ENCODE measurements at places on chromosomes 5 and 9.

DNA sequence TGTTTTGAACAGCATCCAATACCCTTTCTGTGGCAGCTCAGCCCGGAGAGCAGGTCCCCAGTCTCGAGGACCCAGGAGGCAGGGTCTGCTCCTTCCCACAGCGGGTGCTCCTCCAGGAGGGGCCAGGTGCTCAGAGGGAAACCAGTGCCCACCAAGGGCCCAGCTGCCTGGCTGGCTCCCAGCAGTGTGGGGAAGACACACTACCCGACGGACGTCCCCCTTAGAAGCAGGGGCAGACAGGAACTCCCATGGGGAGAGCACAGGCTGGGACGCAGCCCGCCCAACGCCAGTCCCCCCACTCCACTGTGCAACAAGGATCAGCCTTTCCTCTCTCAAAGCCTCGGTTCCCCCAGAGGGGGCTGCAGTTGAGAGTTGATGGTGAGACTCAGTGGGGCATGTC is 57.6 kb downstream of the ADAMTS2 start:
- DNase-seq = no peak

- peak; percentile 18 for DNase-seq
Measured at GRCh38 chr9:129275626-129276247, 97.7 kb upstream of the IER5L start.

GRCh38 chr5:39427633-39428032 is 2.9 kb upstream of the DAB2 start:
- DNase-seq = no peak

- no peak for DNase-seq
Measured at GRCh38 chr9:17476401-17476800, 102.5 kb upstream of the SH3GL2 start.

DNA sequence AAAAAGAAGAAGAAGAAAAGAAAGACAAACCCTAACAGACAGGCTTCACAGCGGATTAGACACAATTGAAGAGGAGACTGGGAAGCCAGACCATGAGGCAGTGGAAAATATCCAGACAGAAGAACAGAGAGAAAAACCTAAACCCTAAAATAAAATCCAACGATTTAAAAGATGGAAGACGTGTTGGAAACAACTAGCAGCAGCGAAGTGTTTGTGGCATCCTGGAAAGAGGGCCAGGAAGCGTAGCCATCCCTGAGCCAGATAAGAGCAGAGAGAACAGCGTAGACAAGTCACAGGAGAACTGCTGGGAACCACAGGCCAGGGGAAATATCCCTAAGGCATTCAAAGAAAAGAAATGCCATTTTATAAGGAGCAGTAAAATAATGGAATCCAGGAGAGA is 39.7 kb upstream of the NKD2 start:
- DNase-seq = no peak

DNA sequence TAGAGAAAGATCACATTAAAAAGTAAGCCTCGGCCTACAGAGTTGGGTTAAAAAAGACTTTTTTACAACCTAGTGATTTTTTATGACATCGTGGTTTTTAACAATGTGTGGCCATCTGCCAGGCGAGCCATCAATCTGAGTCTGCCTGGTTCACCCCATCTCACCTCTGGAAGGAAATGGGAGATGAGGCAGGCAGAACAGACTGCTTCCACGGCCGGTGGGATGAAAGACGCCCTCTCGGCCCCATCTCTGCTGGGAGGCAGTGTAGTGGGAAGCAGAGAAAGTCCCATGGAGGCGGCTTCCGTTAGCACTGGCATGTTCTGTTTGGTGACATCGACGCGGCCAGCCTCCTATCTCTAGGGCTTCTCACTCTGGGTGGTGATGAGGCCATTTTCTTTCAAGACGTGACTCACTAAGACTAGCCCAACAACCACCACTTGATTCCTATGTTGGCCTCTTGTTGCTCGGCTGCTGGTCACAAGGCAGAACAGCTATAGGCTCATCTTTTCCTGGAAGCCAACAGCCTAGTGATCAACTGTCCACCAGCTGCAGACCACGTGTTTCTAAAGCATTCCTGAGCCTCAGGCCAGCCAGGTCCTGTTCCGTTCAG is 132.4 kb upstream of the OTULINL start:
- DNase-seq = no peak

- no peak for DNase-seq
Measured at GRCh38 chr9:75788006-75788634, 102.4 kb upstream of the PCSK5 start.

- no peak for DNase-seq
Measured at GRCh38 chr9:136551401-136552116, 5.7 kb upstream of the NOTCH1 start.

GRCh38 chr5:60978968-60979367 is 34.0 kb downstream of the NDUFAF2 start:
- DNase-seq = no peak

DNA sequence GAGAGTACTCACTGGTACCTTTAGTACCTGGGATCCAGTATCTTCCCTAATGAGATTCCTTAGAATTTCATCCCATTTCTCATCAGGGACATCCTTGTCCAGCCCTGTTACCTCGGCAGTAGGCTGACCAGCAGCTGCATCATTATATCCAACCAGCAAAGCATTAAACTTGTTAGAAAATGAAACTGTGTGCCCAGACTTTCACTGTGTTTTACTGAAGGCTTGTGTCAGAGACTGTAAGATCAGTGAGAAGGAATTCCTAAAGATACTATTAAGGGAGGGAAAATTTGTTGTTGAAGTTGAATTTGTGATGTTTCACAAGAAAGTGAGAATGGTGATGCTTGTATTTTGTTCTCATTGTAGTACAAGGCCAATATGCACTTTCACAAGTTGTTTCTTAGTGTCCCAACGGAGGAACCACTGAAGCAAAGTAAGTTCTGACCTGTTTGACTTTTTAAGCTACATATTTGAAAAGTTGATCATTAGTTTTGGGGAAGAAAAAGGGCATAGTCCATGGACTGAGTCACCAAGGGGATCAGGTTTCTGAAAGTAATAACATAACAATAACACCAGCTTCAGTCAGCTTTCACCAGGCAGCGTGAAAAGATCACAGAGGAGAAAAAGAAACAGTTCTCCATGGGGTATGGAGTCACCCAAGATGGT is 48.8 kb downstream of the GRAMD2B start:
- no peak for DNase-seq

- DNase-seq = no peak
Measured at GRCh38 chr9:124209279-124209678, 48.5 kb upstream of the NEK6 start.

GRCh38 chr5:32325062-32325461 is 12.3 kb upstream of the MTMR12 start:
- DNase-seq = no peak

DNA sequence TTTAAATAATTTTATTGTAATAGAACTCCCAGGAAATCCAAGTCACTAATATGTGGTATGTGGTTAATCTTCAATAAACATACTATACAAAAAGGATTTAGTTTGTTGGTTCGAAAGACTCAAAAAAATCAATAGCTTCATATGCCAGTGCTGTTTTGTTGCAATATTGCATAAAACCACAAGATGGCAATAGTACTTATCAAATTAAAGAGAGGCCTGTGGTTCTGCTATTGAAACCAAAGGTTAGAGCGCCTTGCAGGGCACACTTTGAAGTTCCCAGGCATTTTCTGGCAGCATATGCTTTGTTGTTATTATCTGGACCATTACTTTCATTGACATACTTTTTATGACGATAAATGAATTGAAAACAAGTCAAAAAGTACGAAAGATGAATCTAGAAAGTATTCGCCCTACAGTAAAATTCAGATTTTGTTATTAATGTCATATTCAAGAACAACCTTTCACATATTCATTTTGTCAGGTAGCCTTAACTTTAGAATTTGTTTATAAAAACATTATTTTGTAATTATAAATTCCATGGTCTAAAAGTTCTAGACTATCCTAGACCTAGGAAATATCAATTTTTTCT is 316.3 kb downstream of the MCTP1 start:
- DNase-seq = peak; percentile 54

GRCh38 chr5:105034401-105034763 is 1471.8 kb upstream of the NUDT12 start:
- no peak for DNase-seq

DNA sequence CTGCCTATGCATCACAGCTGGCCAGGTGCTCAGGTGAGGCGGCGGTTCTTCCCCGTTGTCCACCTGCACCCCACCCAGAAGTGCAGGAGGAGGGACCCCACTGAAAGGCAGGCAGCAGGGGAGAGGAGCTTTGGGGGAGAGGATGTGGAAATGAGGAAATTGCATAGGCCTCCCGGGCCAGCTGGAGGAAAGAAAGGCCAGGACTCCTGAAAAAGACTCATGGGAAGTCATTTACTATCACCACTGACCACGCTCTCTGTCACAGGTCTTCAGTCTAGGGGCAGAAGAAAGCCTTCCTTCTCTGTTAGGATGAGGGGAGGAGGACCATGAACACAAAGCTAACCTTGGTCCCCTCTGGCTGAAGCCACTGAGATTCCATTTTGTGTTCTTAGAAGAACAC is 28.1 kb downstream of the KCNMB1 start:
- DNase-seq = no peak

DNA sequence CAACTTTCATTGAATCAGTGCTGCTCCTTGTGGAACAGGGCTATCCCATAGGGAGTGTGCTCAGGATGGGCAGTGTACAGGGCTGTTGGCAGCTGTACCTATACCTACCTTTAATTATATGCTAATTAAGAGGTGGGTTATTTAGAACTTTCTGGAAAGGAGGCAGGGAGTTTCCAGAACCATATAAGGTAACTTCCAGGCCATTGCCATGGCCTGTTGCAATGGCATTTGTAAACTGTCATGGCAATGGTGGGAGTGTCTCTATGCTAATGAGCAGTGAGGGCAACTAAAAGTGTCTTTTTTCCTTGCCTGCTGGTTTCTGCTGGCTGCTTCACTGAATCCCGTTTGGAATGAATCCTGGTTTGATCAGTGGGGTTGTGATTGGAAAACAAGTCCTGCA is 2.3 kb upstream of the ARHGAP26 start:
- DNase-seq = no peak

DNA sequence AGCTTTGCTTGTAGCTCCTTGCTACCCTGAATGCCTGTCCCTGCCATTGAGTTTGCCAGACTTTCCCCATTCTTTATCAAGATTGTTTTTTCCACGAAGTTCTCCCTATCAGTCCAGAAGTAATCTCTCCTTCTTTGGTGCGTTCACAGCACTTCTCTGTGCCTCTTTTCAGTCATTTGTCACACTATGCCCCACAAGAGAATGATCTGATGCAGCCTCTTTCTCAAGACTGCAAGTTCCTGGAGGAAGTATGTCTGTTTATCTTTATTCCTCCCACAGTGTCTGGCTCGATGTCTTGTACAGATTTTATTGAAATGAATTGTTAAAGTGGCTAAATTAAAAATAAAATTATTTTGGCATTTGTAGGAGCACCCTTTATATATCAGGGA is 99.3 kb downstream of the CCDC192 start:
- no peak for DNase-seq

GRCh38 chr5:126433701-126434100 is 10.5 kb downstream of the GRAMD2B start:
- no peak for DNase-seq

GRCh38 chr9:135776893-135777622 is 75.1 kb downstream of the KCNT1 start:
- DNase-seq = no peak

DNA sequence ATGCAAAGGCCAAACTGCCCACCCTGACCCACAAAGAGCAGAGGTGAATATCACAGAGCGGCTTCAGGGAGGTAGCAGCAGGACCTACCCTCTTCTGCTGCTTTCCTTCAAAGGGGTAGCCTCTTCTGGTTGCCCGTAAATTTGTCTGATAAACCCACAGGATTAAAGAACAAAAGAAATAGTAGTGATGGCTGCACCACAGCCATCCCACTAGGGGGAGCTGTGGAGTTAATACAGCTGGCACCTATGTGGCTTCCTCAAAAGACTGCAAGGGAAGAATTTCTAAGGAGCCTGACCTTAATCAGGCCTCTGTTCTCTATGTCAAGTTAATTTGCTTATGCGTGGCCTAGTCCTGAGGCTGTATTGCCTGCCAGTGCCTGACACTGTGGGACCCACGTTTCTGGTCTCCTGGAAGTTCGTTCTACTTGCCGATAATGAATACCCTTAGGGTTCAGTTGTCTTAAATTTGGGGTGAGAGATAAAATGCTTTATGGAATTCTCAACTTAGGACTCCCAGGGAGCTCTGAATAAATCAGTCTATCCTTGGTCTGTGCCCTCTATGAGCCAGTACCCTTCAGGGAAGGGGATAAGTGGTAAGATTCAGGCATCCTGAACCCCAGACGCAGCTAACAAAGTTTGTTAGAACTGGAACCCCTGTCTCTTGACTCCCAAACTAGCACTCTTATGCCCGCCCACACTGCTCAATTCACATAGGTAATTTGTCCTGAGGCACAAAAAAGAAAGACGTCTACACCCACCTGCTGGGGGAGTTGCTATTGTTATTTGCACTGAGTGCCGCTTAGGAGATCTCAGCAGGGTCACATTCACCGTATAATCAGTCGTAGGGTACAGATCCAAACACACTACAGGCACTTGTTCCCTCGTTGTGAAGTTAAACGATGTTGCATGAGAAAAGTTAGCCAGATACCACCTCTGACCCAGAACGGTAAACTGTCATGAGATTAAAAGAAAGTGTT is 77.1 kb downstream of the SUSD1 start:
- peak; percentile 81 for DNase-seq

DNA sequence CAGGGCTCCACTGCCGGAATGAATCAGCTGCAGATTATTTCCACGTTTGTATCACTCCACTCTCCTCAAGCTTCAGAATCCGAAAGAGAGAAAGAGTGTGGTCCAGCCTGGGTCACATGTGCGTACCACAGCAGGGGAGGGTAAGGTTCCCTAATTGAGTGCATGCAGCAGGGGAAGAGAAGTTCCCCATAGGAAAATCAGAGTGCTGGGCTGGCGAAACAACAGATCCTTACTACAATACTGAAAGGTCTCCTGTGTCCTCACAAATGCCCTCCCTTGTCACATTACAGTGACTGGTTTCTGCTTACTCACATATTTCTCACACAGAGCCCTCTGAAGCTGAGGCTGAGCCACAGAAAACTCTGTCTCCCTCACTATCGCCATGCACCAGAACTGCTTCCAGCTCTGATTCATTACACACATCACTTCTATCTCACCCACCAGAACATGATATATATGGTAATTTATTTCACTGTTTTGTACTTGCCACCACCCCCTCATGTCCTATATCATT is 532.2 kb upstream of the TUSC1 start:
- DNase-seq = no peak

DNA sequence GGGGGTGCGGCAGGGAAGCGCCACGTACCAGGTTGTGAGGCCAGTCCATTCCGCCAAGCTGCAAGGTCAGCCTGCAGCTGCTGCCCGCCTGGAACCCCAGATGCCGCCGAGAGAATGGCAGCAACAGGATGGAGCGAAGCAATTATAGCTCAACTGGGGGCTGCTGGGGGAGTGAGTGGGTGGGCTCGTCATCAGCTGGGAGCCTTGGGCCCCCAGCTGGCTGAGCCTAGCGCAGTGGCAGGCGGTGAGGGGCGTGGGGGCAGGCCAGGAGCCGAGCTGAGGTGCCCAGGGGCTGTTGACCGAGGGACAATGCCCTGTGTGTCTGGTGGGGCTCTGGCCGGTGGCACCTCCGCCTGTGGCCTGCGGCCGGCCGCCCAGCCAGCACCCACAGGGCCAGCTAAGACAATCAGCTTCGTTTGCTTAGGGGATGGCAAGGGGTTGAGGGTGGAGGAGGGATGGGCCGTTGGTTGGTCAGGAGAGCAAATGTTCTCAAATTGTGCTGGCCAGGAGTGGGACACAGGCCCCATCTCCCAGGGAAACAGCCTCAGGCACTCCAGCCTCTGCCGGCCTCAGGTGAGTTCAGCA is at the start of gene IL17B:
Gene IL17B, minus strand, starts transcription at position 116 of the 585 bp plus-strand sequence. Its CDS starts 67 bp downstream, at position 49.
- no peak for DNase-seq

GRCh38 chr5:160001457-160001856 is 7.5 kb upstream of the TTC1 start:
- DNase-seq = no peak
